ENCODE measurements at places on chromosomes 12 and 14.

DNA sequence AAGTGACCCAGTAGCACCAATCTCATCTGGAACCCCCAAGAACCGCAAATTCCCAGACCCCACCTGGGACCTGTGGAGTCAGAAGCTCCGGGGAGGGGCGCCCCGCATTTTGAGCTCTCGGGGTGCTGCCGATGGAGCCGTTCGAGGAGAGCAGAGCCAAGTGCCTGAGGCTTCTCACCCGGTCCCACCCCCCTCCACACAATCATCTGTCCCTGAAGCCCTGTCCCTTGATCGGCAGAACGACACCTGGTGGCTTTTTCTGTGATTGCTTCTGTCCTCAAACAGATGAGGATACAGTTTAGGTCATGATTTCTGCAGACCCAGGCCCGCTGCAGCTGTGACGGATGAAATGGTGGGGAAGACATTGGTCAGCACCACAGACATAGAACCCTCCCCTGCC lies 74.7 kb downstream of the NOC4L start:
- DNase-seq: no peak

DNA sequence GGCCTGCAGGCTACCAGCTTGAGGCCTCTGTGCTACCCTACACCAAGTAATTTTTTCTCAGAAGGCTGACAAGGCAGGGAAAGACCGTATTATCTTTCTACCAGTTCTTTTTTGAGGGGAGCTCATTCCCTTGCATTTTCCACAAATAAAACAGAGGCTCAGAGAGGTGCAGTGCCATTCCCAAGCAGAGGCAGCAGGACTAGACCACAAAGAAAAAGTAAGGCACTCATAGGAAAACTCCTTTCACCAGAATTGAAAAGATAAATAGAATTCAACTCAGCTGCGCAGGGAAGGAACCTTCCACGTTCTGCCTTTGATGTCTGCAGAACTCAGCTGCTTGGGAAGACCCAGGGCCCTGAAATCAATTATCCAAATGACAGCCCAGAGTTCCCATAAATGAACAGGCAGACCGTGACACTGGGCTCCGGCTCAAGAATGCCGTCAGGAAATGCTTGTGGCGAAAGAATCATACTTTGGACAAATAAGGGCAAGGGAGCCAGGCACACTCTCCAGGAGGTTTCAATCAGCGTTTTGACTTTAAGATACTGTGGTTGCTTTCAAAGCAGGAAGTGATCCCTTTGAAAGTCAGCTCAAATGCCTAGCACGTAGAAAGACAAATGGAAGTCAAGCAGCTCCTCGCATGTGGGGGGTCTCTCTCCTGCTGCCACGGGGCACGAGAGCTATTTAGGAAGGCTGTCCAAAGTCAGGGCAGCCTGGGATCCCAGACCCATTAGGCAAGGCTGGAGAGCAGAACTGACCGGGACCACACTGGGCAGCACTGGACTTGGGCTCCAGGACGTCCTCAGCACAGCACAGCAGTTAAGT lies 14.0 kb downstream of the KCTD10 start:
- DNase-seq: peak; percentile 89

GRCh38 chr14:99012703-99013102 lies 259.3 kb downstream of the BCL11B start:
- no peak for DNase-seq

DNA sequence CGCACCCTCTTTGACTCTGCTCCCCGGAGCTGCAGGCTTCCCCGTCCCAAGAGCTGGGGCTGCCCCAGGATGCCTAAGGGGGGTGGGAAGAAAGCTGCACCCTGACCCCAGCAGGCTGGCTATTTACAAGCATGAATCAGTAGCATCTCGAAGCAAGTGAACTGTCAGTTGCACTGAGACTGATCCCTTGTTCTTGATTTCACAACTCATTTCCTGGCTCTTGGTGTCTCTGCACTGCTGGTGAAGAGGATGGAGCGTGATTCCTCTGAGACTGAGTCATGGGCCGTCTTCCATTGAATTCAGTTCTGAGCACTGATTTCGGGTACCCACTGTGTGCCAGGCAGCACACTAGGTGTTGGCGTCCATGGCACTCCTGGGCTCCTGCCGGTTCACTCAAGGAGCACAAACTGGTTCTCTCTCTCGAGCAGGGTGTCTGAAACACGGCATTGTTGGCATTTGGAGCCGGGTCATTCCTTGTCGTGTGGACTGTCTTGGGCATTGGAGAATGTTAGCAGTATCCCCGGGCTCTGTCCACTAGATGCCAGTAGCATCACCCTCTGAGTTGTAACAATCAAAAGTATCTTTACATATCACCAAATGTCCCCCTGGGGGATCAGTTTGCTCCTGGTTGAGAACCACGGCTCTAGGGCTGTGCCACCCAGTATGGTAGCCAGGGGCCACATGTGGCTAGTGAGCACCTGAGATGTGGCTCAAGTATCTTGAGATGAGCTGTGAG lies 86.9 kb downstream of the RIN3 start:
- DNase-seq: peak; percentile 83

DNA sequence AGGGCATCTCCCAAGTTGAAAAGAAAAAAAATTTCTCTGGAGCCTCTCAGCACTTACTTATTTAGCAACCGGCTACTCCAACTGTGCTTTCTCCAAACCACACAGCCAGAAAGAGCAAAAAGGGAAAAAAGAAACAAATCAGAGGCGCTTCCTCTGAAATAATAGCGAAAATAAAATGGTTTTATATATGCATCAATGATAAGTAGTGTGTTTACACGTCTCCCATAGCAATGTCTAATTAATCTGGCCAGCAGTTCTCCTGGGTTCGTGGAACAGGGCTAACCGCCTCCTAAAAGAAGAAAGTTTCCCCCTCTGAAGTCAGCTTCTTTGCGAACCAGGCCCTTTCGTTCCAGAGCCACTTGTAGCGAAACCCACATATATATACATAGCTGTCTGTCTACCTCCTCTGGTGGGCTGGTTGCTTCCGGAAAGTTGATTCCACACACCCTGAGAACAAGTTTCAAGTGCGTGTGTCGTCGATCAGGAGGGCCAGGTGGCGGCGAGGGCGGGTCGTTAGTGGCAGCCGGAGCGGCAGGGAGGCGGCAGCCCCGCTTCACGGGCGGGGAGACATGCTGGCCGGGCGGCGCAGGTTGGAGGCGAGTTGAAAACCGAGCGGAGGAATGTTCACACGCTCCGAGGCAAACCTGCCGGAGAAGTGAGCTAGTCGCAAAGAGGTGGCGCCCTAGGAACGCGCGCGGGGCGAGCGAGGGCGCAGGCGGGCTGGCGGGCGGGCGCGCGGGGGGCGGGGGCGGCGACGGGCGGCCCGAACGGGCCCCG lies 2.7 kb downstream of the PTHLH start:
- peak; percentile 62 for DNase-seq

- DNase-seq: peak; percentile 41
Measured at GRCh38 chr12:99498756-99499155, 148.8 kb upstream of the GARIN6 start.

GRCh38 chr14:98614741-98615140 lies 657.3 kb downstream of the BCL11B start:
- DNase-seq: no peak

- DNase-seq: no peak
Measured at GRCh38 chr14:99119554-99120525, 152.2 kb downstream of the BCL11B start.

- no peak for DNase-seq
Measured at GRCh38 chr12:3354586-3354985, 136.4 kb upstream of the PRMT8 start.
